ENCODE measurements at places on chromosomes 11 and 22. TPM values are rescaled to one million over a fixed set of nuclear protein-coding genes. Genes with fewer than 3 reads are reported as not detected.
A peak's percentile ranks its signal among the peaks of the same experiment; 100 is the strongest.

- H3K27ac ChIP-seq = no peak overlapping the region
- H3K27me3 ChIP-seq = no peaks in the 10 kb centered on the region
- peaks cover 31% of the 10 kb centered on the region for H3K36me3 ChIP-seq
- no peak for DNase-seq
- peaks cover 5% of the 10 kb centered on the region for H3K4me1 ChIP-seq
- H3K4me3 ChIP-seq = no peak overlapping the region
Measured at GRCh38 chr11:78727816-78728215, 153.2 kb upstream of the NARS2 start.

GRCh38 chr11:61309739-61310138, 14.6 kb upstream of the VWCE start:
- no peaks in the 10 kb centered on the region for H3K27me3 ChIP-seq
- peaks cover 87% of the 10 kb centered on the region for H3K36me3 ChIP-seq
- DNase-seq = no peak
- H3K4me3 ChIP-seq = no peak overlapping the region

GRCh38 chr11:118859973-118860372, 23.7 kb upstream of the CXCR5 start:
- H3K27ac ChIP-seq = no peak overlapping the region
- H3K36me3 ChIP-seq = no peaks in the 10 kb centered on the region
- H3K4me1 ChIP-seq = no peaks in the 10 kb centered on the region
- H3K4me3 ChIP-seq = no peak overlapping the region
- DNase-seq = no peak

GRCh38 chr22:25120761-25121212, 78.9 kb upstream of the CRYBB3 start:
- DNase-seq = no peak
- H3K4me1 ChIP-seq = peaks cover 30% of the 10 kb centered on the region
- H3K27ac ChIP-seq = peak overlapping the region; percentile 75
- peaks cover 5% of the 10 kb centered on the region for H3K36me3 ChIP-seq

GRCh38 chr11:10139143-10139542, 154.9 kb downstream of the SBF2 start:
- no peaks in the 10 kb centered on the region for H3K4me1 ChIP-seq
- H3K27me3 ChIP-seq = no peaks in the 10 kb centered on the region
- no peak overlapping the region for H3K4me3 ChIP-seq
- DNase-seq = no peak
- no peak overlapping the region for H3K27ac ChIP-seq

GRCh38 chr11:10893714-10894151, 35.9 kb upstream of the ZBED5 start:
- no peak for DNase-seq
- H3K27me3 ChIP-seq = no peaks in the 10 kb centered on the region
- H3K36me3 ChIP-seq = no peaks in the 10 kb centered on the region
- H3K4me1 ChIP-seq = no peaks in the 10 kb centered on the region
- H3K27ac ChIP-seq = no peak overlapping the region

Gene APOBEC3B
- 1.1 TPM for total RNA-seq

Gene MB
- 0.79 TPM for total RNA-seq

- no peaks in the 10 kb centered on the region for H3K4me1 ChIP-seq
- H3K27ac ChIP-seq = no peak overlapping the region
- H3K27me3 ChIP-seq = no peaks in the 10 kb centered on the region
Measured at GRCh38 chr22:46163557-46163888, 13.2 kb downstream of the PPARA start.

Gene SIK2
- 19.8 TPM for total RNA-seq

GRCh38 chr11:102347462-102348370, 702 bp downstream of the BIRC2 start:
- peaks cover 3% of the 10 kb centered on the region for H3K36me3 ChIP-seq
- H3K4me1 ChIP-seq = no peaks in the 10 kb centered on the region
- peak; percentile 63 for DNase-seq
- H3K27me3 ChIP-seq = no peaks in the 10 kb centered on the region
